Heart right ventricle (tissue), 16 donors: ENCODE measurements at places on chromosomes 1 and 21.

DNA sequence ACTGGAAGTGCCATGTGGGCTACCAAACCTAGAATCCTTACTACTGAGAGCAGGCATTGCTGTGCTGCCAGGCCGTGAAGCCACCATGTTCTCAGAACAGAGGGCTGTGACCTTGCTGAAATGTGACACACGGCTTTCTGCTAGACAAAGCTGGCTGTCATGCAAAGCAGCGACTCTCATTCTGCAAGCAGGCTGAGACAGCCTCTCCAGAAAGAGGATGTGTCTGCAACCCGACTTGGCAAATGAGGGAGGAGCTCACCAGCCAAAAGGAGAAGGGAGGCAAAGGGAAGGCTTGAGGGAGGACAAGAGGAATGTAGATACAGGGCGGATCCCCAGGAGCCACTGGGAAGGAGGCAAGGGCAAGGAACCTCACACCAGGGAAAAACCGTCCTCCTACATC lies 85.7 kb upstream of the KRTAP19-8 start:
- no peaks in the 10 kb centered on the region for H3K27me3 ChIP-seq
- H3K4me3 ChIP-seq: no peak overlapping the region
- H3K27ac ChIP-seq: no peak overlapping the region
- peaks cover 4% of the 10 kb centered on the region for H3K4me1 ChIP-seq
- no peak for DNase-seq
- no peaks in the 10 kb centered on the region for H3K36me3 ChIP-seq

DNA sequence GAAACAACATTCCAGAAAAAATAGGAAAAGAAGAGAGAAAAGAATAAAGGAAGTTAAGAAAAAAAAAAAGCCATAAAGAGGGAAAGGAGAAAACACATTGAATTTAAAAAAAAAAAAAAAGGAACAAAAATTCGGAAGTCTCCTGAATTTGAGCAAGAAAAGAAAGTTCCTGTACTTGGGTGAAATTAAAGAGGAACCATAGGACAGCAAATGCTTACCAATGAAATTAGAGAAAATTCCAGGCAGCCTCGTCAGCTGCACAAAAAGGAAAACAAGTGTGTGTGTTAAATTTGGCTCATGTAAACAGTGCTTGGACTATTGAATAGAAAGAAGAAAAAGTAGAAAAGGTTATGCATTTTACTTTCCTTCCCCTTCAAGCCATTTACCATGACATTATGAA lies 4.9 kb downstream of the IL12RB2 start:
- H3K4me3 ChIP-seq: no peak overlapping the region
- no peak overlapping the region for H3K27ac ChIP-seq
- DNase-seq: no peak
- peaks cover 16% of the 10 kb centered on the region for H3K27me3 ChIP-seq
- no peaks in the 10 kb centered on the region for H3K36me3 ChIP-seq

- no peaks in the 10 kb centered on the region for H3K4me1 ChIP-seq
- peak overlapping the region; percentile 4 for H3K27ac ChIP-seq
- H3K27me3 ChIP-seq: no peaks in the 10 kb centered on the region
- no peak for DNase-seq
Observed at GRCh38 chr1:72109916-72110315, 172.4 kb downstream of the NEGR1 start.

- no peaks in the 10 kb centered on the region for H3K36me3 ChIP-seq
- DNase-seq: no peak
- H3K4me3 ChIP-seq: no peak overlapping the region
- H3K27me3 ChIP-seq: no peaks in the 10 kb centered on the region
- H3K27ac ChIP-seq: no peak overlapping the region
Observed at GRCh38 chr1:117594261-117594990, 11.4 kb upstream of the TENT5C start.

DNA sequence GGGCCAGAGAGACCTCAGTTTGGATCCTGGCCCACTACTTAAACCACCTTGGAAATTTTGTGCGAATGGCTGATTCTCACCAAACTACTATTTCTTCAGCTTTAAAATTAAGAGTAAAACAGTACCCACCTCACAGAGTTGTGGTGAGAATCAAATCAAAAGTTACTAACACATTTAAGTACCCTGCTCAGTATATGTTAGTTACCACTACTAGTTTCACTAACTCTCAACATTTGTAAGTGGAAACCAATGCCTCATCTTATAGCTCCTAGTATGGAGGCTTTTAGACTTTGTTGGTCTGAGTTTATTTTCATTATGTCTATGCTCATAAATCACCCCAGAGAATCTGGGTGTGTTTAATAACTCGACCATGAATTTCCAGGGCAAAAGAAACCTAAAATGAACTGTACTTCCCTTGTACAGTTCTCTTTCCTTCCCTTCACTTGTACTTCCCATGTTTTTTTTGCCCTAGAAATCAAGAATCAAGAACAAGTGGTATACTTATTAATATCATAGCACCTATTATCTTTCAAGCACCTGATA lies 11.6 kb upstream of the SERBP1 start:
- no peak overlapping the region for H3K27ac ChIP-seq
- no peak for DNase-seq
- peaks cover 8% of the 10 kb centered on the region for H3K4me1 ChIP-seq
- H3K36me3 ChIP-seq: no peaks in the 10 kb centered on the region

- no peak for DNase-seq
- peaks cover 26% of the 10 kb centered on the region for H3K4me1 ChIP-seq
- H3K27me3 ChIP-seq: peaks cover 33% of the 10 kb centered on the region
- H3K27ac ChIP-seq: peak overlapping the region; percentile 71
- peak overlapping the region; percentile 97 for H3K4me3 ChIP-seq
Observed at GRCh38 chr1:168137515-168137821, 738 bp upstream of the GPR161 start.

GRCh38 chr21:37373539-37373938 lies 7.0 kb downstream of the DYRK1A start:
- no peaks in the 10 kb centered on the region for H3K36me3 ChIP-seq
- no peak overlapping the region for H3K4me3 ChIP-seq
- no peaks in the 10 kb centered on the region for H3K27me3 ChIP-seq
- H3K4me1 ChIP-seq: peaks cover 88% of the 10 kb centered on the region
- no peak overlapping the region for H3K27ac ChIP-seq
